Spinal cord (tissue), 10 donors: ENCODE measurements at places on chromosomes 3 and 15.

DNA sequence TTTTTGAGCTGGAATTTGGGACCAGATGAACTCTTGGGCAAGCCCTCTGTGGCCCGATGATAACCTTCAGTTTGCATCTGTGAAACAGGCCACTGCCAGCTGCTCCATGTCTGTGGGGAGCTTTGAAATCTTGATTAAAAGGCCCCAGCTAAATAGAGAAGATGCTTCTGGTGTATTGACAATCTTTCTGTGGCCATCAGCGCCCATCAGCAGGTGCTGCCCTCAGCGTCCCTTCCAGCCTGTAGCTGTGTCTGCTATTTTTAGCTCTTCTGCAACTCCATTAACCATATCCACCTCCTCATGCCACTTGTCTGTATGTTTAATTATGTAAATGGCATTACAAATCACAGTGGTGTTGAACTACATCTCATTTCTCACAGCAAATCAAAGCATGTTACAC is 54.0 kb downstream of the CHCHD6 start:
- DNase-seq, result no peak

- DNase-seq, result no peak
These were observed 50.1 kb downstream of the LYSMD4 start for GRCh38 chr15:99683000-99683670.

GRCh38 chr3:49707113-49707480 is 12.4 kb downstream of the AMIGO3 start:
- DNase-seq, result no peak

DNA sequence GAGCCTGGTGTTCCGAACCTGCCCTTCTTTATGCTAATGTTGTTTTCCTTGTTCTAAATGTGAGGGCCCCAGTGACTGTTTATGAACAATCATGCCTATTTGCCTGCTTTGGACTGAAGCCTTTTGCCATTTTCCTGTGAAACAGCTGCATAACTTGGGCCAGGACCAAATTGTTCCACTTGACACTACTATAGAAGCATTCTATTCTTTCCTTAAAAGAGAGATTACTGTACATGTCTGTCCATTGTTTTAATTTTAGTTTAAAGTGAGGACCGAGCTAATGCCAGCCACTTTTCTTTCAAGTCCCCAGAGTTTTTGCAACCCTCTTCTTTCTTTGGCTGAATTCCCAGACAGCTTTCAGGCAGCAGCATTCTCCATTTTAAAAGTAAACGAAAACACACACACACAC is 980.3 kb downstream of the CADM2 start:
- DNase-seq, result peak; percentile 64

GRCh38 chr3:177441276-177441812 is 244.1 kb upstream of the TBL1XR1 start:
- no peak for DNase-seq

- DNase-seq, result peak; percentile 80
These were observed 885 bp downstream of the CDV3 start for GRCh38 chr3:133574260-133574881.

DNA sequence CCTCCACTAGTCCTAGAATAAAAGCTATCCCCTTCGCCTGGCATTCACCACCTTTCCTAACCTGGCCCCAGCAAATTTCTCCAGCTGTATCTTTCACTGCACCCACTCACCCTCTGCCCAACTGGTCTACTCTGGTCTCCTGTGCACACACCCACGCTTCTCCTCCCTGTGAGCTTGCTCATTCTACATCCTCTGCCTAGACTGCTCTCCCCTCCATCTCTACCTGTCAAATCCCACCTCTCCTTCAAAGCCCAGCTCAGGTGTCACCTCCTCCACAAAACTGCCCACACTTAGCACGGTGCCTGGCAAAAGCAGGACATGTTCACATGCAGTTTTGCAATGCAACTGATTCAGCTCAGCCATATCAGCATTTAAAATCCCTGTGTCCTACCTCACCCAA is 45.8 kb upstream of the NTRK3 start:
- no peak for DNase-seq

- DNase-seq, result no peak
These were observed 8.5 kb downstream of the MAP6D1 start for GRCh38 chr3:183816681-183817510.

DNA sequence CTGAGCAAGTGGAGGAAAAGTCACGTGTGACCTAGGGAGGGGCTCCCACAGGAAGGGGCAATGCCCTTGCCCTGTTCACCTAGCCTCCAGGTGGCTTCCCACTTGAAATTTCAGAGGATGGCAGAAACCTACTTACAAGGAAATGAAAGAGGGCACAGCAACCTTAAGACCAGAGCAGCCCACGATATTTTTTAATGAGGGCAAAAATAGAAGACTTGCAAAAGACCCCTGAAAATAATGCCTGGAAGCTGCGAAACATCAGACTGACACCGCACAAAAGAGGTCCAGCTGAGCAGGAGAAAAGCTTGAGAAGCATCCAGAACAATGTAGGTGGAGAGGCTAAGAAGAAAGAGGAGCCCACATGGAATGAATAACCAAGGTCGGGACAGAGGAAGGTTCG is 66.1 kb downstream of the KLF15 start:
- no peak for DNase-seq

DNA sequence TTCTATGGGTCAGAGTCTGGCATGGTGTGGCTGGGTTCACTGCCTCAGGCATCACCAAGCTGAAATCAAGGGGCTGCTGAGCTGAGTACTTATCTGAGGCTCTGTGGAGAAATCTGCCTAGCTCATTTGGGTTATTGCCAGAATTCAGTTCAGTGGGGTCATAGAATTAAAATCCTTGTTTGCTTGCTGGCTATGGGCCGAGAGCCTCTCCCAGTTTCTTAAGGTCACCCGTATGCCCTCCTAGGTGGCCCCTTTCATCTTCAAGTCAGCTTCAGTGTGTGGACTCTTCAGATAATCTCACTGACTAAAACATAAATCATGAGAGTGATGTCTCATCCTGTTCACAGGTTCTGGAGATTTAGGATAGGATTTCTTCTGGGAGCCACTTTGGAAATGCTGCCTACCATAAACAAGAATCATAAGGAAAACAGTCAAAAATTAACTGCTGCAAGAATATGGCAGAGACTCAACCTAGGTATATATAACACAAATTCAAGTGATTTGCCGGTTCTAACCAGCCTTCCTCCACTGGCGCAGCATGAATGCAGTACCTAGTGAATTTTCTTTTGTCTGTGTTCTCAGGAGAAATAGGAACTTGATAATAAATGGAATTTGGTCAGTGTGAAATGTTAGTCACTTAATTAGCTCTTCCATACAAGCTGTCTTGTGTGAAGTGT is 5.3 kb downstream of the CP start:
- peak; percentile 24 for DNase-seq

DNA sequence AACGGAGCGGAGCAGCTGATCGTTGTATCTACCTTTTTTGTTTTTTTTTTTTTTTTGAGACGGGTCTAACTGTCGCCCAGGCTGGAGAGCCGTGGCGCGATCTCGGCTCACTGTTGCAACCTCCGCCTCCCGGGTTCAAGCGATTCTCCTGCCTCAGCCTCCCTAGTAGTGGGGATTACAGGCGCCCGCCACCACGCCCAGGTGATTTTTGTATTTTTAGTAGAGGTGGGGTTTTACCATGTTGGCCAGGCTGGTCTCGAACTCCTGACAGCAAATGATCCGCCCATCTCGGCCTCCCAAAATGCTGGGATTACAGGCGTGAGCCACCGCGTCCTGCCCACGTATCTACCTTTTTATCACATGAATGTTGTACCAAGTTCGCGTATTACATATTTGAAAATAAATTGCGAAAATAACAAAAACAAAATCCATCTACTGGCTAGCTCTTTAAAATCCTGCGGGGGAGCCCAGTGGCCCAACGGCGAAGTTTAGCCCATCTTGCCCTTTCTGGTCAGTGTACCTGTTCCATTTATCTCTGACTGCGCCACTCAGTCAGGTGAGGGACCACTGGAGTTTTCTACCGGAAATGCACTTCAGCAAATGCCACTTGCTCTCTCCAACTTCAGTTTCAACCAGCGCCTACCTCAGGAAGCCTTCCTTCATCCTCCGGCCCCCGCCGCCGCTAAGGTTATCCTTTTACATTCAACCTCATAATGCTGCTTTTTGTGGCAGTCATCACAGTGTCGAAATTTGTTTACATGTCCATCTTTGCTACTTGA is 1.2 kb upstream of the EIF3J start:
- peak; percentile 2 for DNase-seq

DNA sequence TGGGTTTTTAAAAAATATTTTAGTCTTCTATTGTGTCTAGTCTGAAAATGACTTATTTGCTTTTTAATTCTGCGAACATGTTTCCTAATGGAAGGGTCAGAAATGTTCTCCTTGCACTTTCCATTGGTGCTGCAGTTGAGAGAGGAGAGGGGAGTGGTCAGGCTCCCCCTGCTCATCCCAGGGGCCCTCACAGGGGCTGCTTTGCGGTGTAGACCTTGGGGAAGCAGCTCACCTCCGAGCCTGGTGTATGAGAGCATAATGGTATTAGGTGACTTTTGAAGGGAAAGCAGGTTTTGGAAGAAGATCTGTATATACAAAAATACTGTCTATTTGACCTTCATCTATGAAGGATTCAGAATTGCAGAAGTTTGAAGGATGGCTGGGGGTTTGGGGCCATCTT is 28.3 kb downstream of the APBA2 start:
- no peak for DNase-seq

DNA sequence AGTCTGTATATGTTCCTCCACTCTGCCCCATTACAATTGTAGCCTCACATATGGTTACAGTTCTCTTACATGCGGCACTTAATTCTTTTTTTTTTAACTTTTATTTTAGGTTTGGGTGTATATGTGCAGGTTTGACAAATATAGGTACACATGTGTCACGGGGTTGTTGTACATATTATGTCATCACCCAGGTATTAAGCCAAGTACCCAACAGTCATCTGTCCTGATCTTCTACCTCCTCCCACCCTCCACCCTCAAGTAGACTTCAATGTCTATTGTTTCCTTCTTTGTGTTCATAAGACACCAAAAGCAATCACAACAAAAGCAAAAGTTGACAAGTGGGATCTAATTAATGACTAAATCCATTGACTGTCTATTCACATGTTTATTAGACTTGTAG is 144.6 kb upstream of the TP63 start:
- no peak for DNase-seq

DNA sequence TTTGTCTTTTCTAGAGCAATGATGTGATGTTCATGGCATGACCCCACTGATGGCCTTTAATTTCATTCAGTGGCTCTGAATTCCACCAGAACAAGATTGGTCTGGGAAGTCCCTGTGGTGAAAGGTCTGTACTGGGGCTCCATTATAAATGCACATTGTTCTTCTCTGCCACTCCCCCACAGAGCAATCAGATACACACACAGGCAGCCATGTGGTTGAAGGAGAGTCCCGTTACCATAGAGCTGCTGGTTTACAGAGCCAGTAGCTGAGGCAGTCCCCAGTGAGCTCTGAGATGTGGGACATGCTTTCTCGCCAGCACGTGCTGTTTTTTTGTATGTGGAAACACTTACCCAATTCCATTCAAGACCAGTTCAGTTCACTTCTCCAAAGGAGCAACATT is 172.7 kb upstream of the TRIM42 start:
- DNase-seq, result peak; percentile 21

DNA sequence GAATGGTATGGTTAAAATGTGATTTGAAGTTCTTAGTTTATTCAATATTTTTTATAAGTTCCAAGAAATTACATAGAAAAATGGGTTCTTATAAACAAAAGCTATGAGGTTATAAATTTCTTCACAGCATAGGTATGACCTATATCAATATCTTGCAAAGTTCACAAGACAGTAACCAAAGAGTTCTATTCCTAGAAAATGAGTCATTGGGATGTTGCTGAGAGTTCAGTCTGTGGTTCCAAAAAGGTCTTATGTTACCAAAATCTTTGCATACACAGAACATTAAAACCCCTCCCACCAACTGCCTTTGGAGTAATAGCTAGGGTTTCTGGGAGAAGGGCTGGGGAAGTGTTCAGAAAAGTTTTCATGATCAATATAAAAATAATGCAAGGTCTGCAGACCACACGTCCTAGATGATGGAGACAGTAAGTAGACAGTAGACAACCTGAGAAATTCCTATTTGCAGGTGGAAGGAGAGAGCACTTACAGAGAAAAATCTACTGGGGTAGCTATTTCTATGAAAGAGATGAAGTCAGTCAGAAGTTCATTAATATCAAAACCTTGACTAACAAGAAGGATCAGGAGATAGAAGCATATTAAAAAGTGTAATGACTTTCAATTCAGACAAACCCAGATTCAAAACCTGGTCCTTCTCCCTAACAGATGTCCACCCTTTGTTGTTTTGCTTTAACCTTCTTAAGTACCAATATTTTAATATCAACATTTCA is 279.3 kb downstream of the KCNH8 start:
- no peak for DNase-seq

DNA sequence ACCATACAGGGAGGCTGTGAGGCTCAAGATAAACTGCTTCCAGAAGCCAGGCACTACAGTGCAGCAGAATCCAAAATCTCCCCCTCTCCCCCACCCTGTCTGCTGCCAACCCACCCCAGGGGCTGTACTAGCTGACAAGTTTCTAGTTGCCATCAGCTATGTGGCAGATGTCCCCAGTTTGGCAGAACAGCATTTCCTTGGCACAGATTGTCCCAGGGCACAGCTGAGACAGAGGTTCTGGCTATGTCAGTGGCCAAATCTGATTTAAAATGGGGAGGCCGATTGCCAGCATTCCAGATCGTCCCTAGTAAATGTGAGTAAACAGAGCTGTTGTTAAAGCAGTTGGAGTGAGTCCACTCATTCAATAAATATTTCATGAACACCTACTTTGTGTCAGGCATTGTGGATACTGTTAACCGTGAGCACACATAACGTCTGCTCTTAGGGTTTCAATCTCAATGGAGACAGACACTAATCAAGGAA is 28.0 kb upstream of the CCDC174 start:
- no peak for DNase-seq

DNA sequence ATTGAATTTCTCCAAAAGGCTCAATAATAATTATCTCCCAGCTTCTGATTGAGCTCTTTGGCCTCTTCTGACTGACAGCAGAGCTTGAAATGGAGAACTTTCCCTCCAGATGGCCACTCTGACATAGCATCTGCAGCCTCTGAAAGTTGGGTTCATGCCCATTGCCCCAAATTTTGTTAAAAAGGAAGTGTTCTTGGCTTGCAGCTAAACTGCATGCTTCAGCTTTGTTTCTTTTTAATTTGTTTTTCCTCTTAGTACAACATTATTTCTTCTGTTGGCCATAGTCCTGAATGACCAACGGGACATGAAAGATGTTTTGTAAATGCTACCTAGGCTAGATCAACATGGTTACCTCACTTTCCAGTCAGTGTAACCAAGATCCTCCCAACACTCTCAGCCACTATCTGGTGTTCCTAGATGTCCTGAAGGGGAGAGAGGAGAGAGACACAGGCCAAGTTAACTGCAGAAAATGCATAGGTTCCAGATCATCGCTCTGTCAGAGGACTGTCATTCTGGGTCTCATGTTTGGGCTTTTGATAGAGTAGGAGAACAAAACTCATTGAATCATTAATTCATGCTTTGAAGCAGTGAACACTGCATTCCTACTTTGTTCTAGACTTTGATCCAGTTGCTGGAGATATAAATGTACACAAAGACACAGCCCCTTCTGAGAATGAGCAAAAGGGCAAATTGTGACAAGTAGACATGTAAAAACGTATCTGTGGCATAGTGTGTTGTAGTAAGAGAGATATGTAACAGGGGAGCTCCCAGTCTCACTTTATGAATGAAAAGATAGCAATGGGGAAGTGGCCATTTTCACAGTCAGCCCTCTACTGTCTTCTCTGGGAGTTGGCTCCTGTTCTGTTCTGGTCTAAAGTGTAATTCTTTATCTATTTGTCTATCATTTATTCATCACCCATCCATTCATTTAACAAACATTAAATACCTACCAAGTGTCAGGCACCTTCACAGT is 156.2 kb downstream of the ZNF621 start:
- peak; percentile 68 for DNase-seq
